ENCODE measurements at places on chromosomes 1 and 21. TPM values are rescaled to one million over a fixed set of nuclear protein-coding genes. Genes with fewer than 3 reads are reported as not detected.

Gene CFHR2
- total RNA-seq = not detected

Gene S100A16
- total RNA-seq = 483 TPM

Gene SPRR2F
- not detected for total RNA-seq

Gene FCGR3A
- total RNA-seq = not detected

Gene MMEL1
- total RNA-seq = not detected

Gene ANXA9
- 1.0 TPM for total RNA-seq

Gene CD58
- 22.5 TPM for total RNA-seq

Gene MR1
- 9.3 TPM for total RNA-seq

Gene HRNR
- total RNA-seq = not detected

Gene RAB3B
- total RNA-seq = 9.1 TPM

Gene SPRR3
- not detected for total RNA-seq

Gene LCE2C
- not detected for total RNA-seq

Gene ZYG11A
- 2.3 TPM for total RNA-seq

All from A549 treated with DMSO at 1 μM for 4 hours (cell line).